ENCODE measurements at places on chromosomes 7 and 10.
A peak's percentile ranks its signal among the peaks of the same experiment; 100 is the strongest.

GRCh38 chr10:126930883-126931503, 25.8 kb downstream of the DOCK1 start:
- DNase-seq, result no peak

- no peak for DNase-seq
These were observed 107.8 kb downstream of the ARHGAP22 start for GRCh38 chr10:48496831-48497779.

DNA sequence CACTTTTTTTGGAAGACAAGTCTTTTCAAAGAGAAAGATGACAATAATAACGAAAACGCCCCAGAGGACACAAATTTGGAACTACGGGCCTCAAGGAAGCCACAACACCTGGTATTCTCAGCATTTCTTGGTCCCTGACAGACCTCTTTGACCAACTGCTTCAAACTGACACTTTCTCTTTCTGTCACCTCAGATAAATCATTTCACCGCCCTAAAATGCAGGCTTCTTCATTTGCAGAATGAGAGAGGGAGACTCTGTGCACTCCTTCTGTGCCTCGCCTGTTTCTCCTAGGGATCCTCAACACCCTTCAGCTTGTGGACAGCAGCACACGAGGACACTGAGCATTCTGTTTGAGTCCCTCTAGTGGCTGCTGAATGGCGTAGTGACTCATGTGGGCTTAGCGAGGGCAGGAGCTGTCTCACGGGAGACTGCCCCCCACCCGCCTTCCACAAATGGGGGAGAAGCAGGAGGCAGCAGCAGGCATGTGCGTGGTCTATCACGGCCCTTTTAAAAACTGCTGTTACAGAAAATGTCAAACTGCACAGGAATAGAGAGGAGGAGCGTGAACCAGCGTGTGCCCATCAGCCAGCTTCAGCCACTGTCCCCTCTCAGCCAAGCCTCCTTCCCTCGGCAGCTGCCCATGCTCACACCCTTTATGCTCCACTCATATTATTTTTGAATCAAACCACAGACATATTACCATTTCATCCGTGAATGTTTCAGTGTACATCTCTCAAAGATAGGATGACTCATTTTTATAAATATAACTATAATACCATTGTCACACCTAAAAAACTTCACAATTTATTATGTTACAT, 41.4 kb downstream of the GSDME start:
- peak; percentile 50 for DNase-seq

DNA sequence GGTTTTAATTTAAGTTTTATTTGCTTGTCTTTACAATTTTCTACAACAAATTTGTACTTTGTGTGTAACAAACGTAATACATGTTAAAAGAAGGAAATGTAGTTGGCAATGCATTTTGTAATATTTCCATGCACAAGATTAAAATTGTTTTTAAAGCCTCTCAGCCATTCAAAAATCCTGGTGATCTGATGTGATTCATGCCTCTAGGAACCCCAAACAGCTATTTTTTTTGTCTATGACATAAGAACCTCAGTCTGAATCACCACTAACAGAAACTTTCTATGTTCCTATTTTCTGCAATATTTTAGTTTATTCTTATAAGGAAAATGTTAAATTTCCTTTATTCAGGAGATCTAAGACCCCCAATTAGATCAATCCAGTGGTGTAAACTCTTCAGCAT, 183.1 kb upstream of the YAE1 start:
- DNase-seq, result no peak

- no peak for DNase-seq
These were observed 33.5 kb downstream of the TSPAN15 start for GRCh38 chr10:69484736-69485135.

DNA sequence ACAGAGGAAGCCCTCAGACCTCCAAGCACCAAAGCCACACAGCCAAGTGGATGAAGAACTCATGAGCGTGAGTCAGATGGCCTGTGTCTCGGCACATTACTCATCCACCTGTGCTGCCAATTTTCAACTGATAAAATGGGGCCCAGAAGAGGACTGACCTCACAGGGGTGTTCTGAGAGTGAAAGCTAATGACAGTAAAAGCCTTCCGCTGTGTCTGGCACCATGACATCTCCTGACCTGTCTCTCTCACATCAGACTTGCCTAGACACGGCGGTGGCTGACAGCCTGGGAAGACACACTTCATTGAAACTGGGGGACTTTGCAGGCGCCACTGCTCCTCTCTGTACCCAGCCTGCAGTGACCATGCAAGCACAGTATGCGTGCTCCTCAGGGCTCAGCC, 8.3 kb upstream of the SLC18A3 start:
- DNase-seq, result no peak

DNA sequence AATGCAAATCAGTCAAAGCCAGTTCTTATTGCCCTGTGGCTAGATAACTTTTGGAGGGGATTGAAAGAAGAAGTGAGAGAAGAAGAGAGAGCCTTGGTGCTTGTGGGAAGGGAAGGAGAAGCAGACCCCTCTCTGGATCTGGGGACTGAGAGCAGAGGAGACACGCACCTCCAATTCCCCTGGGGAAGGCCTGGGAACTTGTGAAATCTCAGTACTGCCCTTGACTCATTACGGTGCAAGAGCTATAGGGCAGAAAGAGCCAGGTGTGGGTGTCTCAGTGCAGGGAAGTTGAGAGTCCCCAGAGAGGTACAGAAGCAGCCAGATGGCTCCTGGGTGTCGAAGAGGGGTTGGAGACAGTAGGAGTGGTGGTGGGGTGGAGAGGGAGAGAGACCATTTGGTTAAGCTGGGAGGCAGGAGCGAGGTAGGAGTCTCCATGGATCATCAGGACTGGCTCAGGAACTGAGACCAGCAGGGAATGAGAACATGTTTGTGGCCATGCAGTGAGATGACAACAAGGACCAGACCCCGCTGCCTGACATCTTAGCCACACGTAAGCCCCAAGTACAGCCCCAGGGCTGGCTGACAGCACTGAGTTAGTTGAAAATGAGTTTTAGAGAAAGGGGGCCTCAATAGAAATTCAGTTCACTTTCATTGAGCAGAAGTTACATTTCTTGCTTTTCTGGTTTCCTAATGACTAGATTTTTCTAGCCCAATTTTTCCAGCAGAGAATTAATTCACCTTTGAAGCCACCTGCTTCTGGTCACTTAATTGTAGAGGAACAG, 238.2 kb downstream of the BUB3 start:
- no peak for DNase-seq

DNA sequence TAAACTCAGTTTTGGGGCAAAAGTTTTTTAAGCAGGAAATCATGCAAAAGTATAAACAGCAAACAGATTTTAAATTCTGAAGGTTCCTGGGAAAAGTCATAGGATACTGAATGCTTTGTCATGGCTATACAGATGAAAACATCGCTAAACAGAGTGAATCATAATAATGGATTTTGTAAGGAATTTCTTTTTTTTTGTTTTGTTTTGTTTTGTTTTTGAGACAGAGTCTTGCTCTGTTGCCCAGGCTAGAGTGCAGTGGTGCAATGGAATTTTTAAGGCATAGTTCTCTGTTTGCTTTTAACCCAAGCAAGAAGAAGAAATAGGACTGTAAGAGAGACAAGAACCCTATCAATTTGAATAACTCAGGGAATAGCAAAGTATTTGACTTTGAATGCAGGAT, 285.3 kb downstream of the NRG3 start:
- no peak for DNase-seq

DNA sequence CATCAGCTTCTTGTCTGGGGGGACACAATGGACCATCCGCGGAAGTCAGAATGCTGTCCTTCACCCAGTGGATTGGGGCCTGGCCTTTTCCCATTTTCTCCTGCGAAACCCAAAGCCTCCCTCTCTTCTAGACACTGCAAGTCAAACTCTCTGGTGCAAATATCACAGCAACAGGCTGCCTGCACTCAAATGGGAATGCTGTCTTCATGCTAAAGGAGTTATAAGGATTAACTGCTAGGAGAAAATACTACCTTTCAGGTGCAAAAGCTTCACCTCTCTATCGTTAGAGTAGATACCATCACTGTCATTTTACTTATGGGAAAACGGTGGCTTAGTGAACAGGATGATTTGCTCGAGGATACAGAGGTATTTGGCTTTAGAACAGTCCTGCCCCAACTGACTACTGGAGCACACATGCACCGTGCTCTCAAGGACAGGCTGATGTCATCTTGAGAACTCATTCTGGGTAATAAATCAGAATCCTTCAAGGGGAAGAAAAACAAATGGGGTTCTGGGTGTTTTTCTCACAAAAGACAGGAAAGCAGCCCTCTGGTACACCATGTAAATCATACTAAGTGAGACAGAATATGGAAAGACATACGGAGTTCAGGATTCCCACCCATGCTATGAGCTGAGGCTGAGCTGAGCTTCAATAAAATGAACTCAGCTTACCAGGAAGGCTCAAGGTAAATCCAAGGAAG, 100.9 kb downstream of the SAMD9 start:
- no peak for DNase-seq

DNA sequence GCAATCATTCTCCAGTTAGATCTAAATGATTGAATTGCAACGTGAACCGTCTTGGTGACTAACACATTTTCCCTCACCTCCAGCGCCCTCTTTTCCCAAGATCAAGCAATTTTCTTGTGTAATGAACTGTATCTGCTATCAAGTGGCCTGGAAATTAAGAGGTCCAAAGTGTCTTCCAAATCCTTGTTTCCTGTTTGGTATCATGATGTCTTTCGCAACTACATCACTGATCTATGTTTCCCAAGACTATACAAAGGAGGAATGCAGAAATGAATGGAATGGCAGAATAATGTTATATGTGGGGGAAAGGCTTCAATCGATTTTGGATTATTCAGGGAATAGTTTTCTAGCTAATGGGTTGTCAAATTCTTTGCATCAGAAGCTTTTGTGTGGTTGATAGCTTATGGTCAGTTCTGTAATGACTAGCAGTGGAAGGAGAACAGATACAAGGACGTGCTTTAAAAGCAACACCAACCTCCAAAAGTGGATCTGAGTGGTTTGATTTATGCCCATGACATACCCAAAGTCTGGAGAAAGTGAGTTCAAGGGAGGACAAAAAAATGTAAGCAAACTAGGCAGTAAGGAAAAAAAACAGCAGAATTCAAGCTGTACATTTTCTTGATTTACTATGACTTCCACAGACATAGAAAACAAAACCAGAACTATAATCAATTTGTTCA, 14.6 kb upstream of the ZEB1 start:
- no peak for DNase-seq

- DNase-seq, result no peak
These were observed 44.2 kb downstream of the DRGX start for GRCh38 chr10:49351669-49352068.
